ENCODE measurements at places on chromosomes 4 and X. TPM values are rescaled to one million over a fixed set of nuclear protein-coding genes. Genes with fewer than 3 reads are reported as not detected.

GRCh38 chr4:11367371-11367770 is 61.3 kb downstream of the HS3ST1 start:
- peak; percentile 50 for DNase-seq
- no peaks in the 10 kb centered on the region for H3K27me3 ChIP-seq
- H3K27ac ChIP-seq, result no peak overlapping the region
- no peaks in the 10 kb centered on the region for H3K36me3 ChIP-seq
- no peak overlapping the region for H3K4me3 ChIP-seq

GRCh38 chrX:84259868-84260267 is 71.9 kb upstream of the RPS6KA6 start:
- H3K4me1 ChIP-seq, result no peaks in the 10 kb centered on the region
- no peak overlapping the region for H3K4me3 ChIP-seq
- H3K27ac ChIP-seq, result no peak overlapping the region
- no peak for DNase-seq

DNA sequence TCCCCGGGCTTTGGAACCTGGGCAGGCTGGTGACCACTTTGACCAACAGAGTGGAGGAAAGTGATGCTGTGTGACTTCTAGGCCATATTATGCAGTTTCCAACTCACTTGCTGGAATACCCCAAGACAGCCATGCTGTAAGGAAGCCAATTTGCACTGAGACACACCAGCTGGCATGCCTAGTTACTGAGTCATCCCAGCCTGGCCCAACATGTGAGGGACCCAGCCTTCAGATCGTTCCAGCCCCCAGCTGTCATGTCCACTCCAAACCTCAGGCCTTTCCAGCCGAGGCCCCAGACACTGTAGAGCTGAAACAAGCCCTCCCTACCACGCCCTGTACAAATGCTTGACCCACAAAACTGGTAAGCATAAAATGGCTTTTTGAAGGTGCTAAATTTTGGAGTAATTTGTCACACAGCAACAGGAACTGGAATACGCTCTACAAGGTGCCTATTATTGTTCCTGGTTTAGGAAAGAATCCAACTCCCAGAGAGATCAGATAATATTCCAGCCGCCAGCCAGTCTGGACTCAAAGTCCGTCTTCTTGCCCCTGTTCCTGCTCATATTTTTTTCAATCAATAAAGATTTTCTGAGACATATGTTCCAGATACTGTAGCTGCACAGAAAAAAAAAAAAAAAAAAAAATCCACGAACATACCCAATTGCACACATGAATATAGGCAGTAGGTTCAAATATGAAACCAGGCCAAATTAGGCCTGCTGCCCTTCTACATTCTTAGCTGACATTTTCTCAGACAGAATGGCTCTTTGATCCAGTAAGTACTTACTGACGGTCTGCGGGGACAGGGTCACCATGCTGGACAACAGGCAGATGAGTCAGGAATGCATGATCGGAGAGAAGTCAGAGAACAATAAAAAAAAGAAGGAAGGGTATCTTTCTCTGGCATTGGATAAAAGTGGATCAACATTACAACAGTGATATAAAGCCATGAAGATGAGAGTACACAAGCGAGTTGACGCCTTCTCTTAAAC is 35.1 kb downstream of the SH3KBP1 start:
- DNase-seq, result peak; percentile 79
- H3K27me3 ChIP-seq, result no peaks in the 10 kb centered on the region
- H3K4me1 ChIP-seq, result no peaks in the 10 kb centered on the region
- H3K27ac ChIP-seq, result no peak overlapping the region

The CXorf65 gene
- not detected for total RNA-seq

Data from fibroblast of lung (primary cell).